ENCODE measurements at places on chromosomes 6 and 20. TPM values are rescaled to one million over a fixed set of nuclear protein-coding genes. Genes with fewer than 3 reads are reported as not detected.

MOG gene
- total RNA-seq, result not detected

SLCO4A1 gene
- total RNA-seq, result 9.8 TPM

XKR7 gene
- total RNA-seq, result 0.25 TPM

LINC00237 gene
- not detected for total RNA-seq

TCP11 gene
- 193 TPM for total RNA-seq

PRRT1 gene
- total RNA-seq, result 6.2 TPM

BFSP1 gene
- total RNA-seq, result 10.7 TPM

HLA-DRA gene
- total RNA-seq, result 23.4 TPM

CFB gene
- 4.8 TPM for total RNA-seq

OPRL1 gene
- total RNA-seq, result 7.7 TPM

DNA sequence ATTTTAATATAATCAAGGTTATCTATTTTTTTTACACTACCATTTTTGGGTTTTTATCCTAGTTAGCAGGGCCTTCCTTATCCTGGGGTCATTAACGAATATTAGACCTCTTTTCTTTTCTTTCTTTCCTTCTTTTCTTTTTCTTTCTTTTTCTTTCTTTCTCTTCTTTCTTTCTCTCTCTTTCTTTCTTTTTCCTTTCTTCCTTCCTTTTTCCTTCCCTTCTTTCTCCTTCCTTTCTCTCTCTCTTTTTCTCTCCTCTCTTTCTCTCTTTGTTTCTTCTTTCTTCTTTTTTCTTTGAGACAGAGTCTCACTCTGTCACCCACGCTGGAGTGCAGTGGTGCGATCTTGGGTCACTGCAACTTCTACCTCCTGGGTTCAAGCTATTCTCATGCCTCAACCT, 120.4 kb upstream of the PDE7B start:
- H3K36me3 ChIP-seq, result no peaks in the 10 kb centered on the region
- no peak overlapping the region for H3K4me3 ChIP-seq
- no peak for DNase-seq
- no peak overlapping the region for H3K27ac ChIP-seq
- no peaks in the 10 kb centered on the region for H3K27me3 ChIP-seq

GRCh38 chr20:1266167-1266973, at the start of gene SNPH:
SNPH (plus strand) TSS chr20:1266294; CDS start chr20:1296240, 29,946 bp downstream.
- H3K27ac ChIP-seq, result no peak within 1 kb of the TSS
- H3K36me3 ChIP-seq, result no peaks in the 10 kb centered on the region
- H3K4me3 ChIP-seq, result peak within 1 kb of the TSS; percentile 69
- peak; percentile 89 for DNase-seq

- H3K4me1 ChIP-seq, result no peaks in the 10 kb centered on the region
- no peaks in the 10 kb centered on the region for H3K27me3 ChIP-seq
- no peak overlapping the region for H3K27ac ChIP-seq
- DNase-seq, result no peak
Measured at GRCh38 chr20:13771853-13772453, 12.8 kb downstream of the ESF1 start.

DNA sequence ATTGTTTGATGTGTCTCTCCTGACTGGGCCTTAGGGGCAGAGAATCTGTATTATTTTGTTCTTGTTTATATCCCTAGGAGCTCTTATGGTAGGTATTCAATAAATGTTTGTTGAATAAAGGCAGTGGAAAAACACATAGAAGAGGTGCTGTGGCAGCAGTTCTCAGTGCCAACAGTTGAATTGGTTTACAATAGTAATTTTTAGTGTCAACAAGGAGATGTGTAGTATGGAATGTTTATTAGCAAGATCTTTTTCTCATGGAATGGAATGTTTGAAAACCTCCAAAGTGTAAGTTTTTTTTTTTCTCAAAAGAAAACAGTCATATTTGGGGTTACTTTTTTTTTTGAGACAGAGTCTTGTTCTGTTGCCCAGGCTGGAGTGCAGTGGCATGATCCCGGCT, 28.0 kb downstream of the ASXL1 start:
- H3K27ac ChIP-seq, result no peak overlapping the region
- no peak overlapping the region for H3K4me3 ChIP-seq
- no peaks in the 10 kb centered on the region for H3K27me3 ChIP-seq
- H3K36me3 ChIP-seq, result no peaks in the 10 kb centered on the region

- DNase-seq, result no peak
- H3K36me3 ChIP-seq, result no peaks in the 10 kb centered on the region
Measured at GRCh38 chr6:7999201-7999600, 65.0 kb downstream of the BLOC1S5 start.

GRCh38 chr6:78910591-78911171, 43.3 kb downstream of the IRAK1BP1 start:
- H3K27ac ChIP-seq, result peak overlapping the region; percentile 36
- peak overlapping the region; percentile 44 for H3K4me3 ChIP-seq
- no peaks in the 10 kb centered on the region for H3K36me3 ChIP-seq

GRCh38 chr6:223763-224162, 68.5 kb upstream of the DUSP22 start:
- no peak for DNase-seq
- H3K36me3 ChIP-seq, result no peaks in the 10 kb centered on the region
- no peaks in the 10 kb centered on the region for H3K27me3 ChIP-seq
- H3K4me1 ChIP-seq, result no peaks in the 10 kb centered on the region
- no peak overlapping the region for H3K27ac ChIP-seq
- no peak overlapping the region for H3K4me3 ChIP-seq

- H3K36me3 ChIP-seq, result no peaks in the 10 kb centered on the region
- H3K27ac ChIP-seq, result no peak overlapping the region
- no peaks in the 10 kb centered on the region for H3K27me3 ChIP-seq
- DNase-seq, result no peak
- no peaks in the 10 kb centered on the region for H3K4me1 ChIP-seq
Measured at GRCh38 chr20:44455126-44455525, 20.5 kb upstream of the TTPAL start.

GRCh38 chr6:159969204-159969912, 476 bp downstream of the IGF2R start:
- H3K27me3 ChIP-seq, result no peaks in the 10 kb centered on the region
- H3K36me3 ChIP-seq, result no peaks in the 10 kb centered on the region
- peak overlapping the region; percentile 92 for H3K27ac ChIP-seq
- peaks cover 12% of the 10 kb centered on the region for H3K4me1 ChIP-seq
- peak; percentile 36 for DNase-seq
- H3K4me3 ChIP-seq, result peak overlapping the region; percentile 77

DNA sequence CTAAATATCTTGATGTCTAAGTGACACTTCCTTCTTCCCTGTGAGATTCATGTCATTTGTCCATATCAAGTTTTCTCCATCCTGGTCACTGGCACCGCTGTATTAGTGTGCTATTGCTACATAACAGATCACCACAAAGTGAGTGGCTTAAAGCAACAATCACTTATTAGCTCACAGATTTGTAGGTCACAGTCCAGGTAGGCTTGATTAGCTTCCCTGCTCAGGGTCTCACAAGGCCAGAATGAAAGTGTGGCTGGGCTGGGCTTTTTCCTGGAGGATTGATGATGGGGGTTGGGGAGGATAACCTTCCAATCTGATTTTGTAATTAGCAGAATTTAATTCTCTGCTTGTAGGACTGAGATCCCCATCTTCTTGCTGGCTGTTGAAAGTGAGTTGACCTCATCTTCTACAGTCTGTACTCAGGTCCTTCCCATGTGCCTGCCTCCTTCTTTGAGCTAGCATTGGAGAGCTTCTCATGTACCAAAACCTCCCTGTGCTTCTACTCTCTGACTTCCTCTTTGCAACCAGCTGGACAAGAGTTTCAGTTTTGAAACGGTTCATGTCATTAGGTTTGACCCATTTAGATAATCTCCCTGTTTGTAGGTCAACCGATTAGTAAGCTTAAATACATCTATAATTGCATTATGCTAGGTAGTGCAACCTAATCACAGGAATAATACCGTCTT, 152.4 kb upstream of the MAN1A1 start:
- no peak overlapping the region for H3K4me3 ChIP-seq
- H3K27ac ChIP-seq, result no peak overlapping the region
- no peak for DNase-seq
- H3K27me3 ChIP-seq, result no peaks in the 10 kb centered on the region
- H3K4me1 ChIP-seq, result no peaks in the 10 kb centered on the region

- H3K4me1 ChIP-seq, result peaks cover 15% of the 10 kb centered on the region
- H3K27ac ChIP-seq, result no peak overlapping the region
- DNase-seq, result no peak
- H3K27me3 ChIP-seq, result no peaks in the 10 kb centered on the region
- H3K4me3 ChIP-seq, result no peak overlapping the region
Measured at GRCh38 chr20:23097636-23098580, 11.8 kb upstream of the CD93 start.

DNA sequence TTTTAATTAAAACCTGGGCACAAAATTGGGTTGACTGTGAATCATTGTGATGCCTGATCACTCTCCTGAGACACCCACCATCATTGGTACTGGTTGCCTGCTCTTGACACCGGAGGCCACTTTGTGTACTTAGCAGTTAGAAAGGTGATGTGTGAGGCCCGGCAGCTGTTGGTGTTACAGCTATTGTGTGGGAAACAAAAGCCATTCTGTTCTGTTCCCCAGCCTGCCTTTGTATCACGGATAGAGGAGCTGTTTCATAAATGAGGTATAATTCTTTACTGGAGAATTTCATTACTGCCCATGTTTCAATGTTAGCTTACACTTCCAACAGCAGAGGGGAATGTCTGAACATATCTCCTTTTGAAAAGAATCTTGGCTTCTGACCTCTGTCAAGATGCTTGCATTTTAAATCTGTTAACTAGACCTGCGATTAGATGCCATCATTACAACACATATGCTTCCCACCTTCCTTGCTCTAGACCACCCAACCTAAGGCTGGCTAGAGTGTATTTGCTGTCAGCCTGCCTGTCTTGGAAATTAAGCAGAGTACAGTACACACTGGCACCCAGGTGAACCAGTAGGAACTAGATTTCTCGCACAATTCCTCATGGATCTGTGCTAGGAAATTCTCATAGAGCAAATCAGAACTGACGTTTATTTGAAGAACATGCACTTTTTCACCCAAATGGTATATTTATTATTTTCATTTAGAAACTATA, 142.4 kb upstream of the INSM1 start:
- no peak overlapping the region for H3K4me3 ChIP-seq
- no peaks in the 10 kb centered on the region for H3K27me3 ChIP-seq
- no peak for DNase-seq

DNA sequence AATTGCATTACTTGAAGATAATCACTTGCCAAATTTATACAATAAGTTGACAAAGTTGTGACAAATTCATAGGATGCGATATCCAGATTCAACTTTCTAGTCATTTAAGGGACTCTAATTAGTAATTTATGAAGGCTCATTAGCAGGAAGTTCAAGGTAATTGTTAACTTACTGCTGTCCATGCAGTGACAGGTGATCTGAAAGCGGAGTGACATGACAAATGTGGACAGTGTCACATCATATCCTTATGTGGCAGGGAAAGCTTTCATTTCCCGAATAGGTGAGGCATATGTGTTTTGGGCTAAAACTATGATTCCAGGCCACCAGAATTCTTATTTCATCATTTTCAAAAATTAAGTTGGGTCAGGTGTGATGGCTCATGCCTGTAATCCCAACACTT, 115.9 kb upstream of the BMP2 start:
- DNase-seq, result no peak

GRCh38 chr6:47061309-47062300, 19.5 kb upstream of the ADGRF1 start:
- H3K27me3 ChIP-seq, result no peaks in the 10 kb centered on the region
- no peak overlapping the region for H3K27ac ChIP-seq
- H3K4me1 ChIP-seq, result no peaks in the 10 kb centered on the region
- H3K4me3 ChIP-seq, result no peak overlapping the region

GRCh38 chr6:47621838-47622449, 76.4 kb upstream of the ADGRF4 start:
- no peaks in the 10 kb centered on the region for H3K27me3 ChIP-seq
- H3K4me1 ChIP-seq, result no peaks in the 10 kb centered on the region
- no peak overlapping the region for H3K4me3 ChIP-seq
- DNase-seq, result no peak

DNA sequence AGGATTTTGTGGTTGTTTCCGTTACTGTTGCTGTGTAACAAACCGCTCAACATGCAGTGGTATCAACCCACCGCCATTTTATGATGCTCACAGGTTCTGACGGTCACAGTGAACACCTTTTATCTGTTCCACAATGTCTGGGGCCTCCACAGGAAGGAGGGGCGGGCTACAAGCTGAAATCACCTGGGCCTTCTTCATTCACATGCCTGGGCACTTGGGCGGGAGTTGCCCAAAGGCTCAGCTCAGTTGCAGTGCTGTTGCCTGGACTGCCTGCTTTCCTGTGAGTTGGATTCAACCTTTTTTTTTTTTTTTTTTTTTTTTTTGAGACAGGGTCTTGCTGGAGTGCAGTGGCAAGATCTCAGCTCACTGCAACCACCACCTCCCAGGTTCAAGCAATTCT, 16.7 kb upstream of the AVP start:
- H3K4me1 ChIP-seq, result no peaks in the 10 kb centered on the region
- H3K36me3 ChIP-seq, result no peaks in the 10 kb centered on the region
- H3K27ac ChIP-seq, result no peak overlapping the region
- H3K27me3 ChIP-seq, result no peaks in the 10 kb centered on the region
- DNase-seq, result no peak

- H3K36me3 ChIP-seq, result no peaks in the 10 kb centered on the region
- DNase-seq, result no peak
- H3K4me3 ChIP-seq, result no peak overlapping the region
- no peaks in the 10 kb centered on the region for H3K27me3 ChIP-seq
Measured at GRCh38 chr6:21186479-21187055, 407.0 kb upstream of the SOX4 start.

GRCh38 chr6:111499269-111499793, 16.3 kb upstream of the REV3L start:
- DNase-seq, result no peak
- H3K4me1 ChIP-seq, result peaks cover 4% of the 10 kb centered on the region
- H3K4me3 ChIP-seq, result no peak overlapping the region
- no peaks in the 10 kb centered on the region for H3K36me3 ChIP-seq
- no peaks in the 10 kb centered on the region for H3K27me3 ChIP-seq
- H3K27ac ChIP-seq, result no peak overlapping the region
